ENCODE measurements at places on chromosomes 2 and 18. TPM values are rescaled to one million over a fixed set of nuclear protein-coding genes. Genes with fewer than 3 reads are reported as not detected.

HAAO gene
- total RNA-seq, result 1.5 TPM

EPHA4 gene
- total RNA-seq, result 134 TPM

FOXI3 gene
- total RNA-seq, result 0.25 TPM

SMAD7 gene
- 11.1 TPM for total RNA-seq

SLC11A1 gene
- 2.0 TPM for total RNA-seq

PKDCC gene
- total RNA-seq, result 9.6 TPM

ANKRD62 gene
- not detected for total RNA-seq

SERPINB11 gene
- total RNA-seq, result not detected

POTEJ gene
- not detected for total RNA-seq

ALPG gene
- not detected for total RNA-seq

ANO7 gene
- 0.25 TPM for total RNA-seq

CXCR4 gene
- 32.9 TPM for total RNA-seq

FAP gene
- total RNA-seq, result 2.0 TPM

LYPD1 gene
- total RNA-seq, result 24.1 TPM

SF3B6 gene
- total RNA-seq, result 84.1 TPM

KIAA2012 gene
- 0.98 TPM for total RNA-seq

MSTN gene
- 2.5 TPM for total RNA-seq

PDE11A gene
- 0.49 TPM for total RNA-seq

MRPS5 gene
- 38.6 TPM for total RNA-seq

ABCA12 gene
- 0.74 TPM for total RNA-seq

GPR39 gene
- total RNA-seq, result 1.7 TPM

DNER gene
- total RNA-seq, result 75.7 TPM

CCDC74A gene
- 3.7 TPM for total RNA-seq

GAREM2 gene
- total RNA-seq, result 10.6 TPM

CPO gene
- not detected for total RNA-seq

ICA1L gene
- 99.8 TPM for total RNA-seq

TFPI gene
- total RNA-seq, result 19.7 TPM

DUSP2 gene
- total RNA-seq, result 4.2 TPM

LYPD6 gene
- 8.1 TPM for total RNA-seq
